Natural killer cell (primary cell): ENCODE measurements at places on chromosomes 5 and 9.

- no peak for DNase-seq
These were observed 317.1 kb upstream of the CCNH start for GRCh38 chr5:87729781-87730180.

- DNase-seq = no peak
These were observed 179.0 kb upstream of the MOCS2 start for GRCh38 chr5:53288511-53288910.

DNA sequence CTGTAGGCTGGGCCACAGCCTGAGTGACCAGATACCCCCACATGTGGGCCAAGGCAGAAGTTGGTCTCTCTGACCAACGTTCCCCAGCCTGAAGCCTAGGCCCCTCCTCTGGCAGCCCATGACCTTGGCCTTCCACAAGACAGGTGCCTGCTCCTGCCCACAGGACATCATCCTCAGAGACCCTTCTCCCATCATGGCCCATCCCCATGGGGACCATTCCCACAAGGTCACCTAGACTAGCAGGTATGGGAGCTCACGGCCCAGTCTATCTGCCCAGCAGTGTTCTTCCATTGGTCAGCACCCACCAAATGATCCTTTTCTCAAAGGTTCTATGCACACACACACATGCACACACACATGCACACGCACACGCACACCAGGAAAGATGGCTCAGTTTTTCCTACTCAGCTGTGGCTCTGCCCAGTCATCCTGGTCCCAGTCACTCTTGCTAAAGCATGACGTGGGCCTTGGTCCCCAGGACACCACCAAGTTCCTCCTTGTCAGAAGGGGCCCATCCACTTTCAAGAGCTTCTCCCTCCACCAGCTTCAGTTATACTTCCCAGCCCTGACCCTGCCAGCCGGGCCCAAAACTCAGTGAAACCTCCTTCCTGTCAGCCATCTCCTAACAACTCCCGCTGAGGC, 65.4 kb downstream of the PAX5 start:
- DNase-seq = no peak

DNA sequence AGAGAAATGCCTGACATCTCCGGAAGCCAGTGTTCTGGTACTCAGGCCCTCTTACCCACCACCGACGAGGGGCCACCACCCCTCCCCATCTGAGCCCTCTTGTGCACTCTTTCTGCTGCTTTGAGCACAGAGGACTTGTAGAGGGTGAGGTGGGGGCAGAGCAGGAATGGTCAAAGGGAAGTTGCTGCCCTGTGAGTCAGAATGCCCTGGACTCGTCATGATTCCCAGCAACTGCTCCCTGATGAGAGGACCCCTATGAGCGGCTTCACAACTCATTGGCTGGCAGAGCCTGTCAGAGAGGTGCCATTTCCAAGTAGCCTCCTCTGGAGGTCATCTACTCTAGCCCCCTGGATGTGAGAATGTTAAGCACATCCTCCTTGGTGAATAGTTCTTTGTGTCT, 845 bp downstream of the ECSCR start:
- no peak for DNase-seq

DNA sequence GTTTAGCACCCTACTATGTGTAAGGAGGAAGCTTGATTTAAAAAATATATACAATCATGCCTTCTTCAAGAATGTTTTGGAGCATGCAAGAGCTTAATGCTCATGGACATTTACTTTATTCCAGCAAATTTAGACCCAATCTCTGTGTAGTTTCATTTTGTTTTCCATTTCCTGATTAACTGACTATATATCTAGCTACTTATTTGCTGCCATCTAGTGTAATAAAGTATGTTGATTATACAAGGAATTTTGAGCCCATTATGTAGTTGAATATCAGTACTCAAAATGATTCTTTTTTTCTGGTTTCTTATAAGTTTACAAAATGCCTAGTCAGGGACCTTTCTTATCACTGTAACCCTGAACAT, 100.0 kb upstream of the CCDC152 start:
- DNase-seq = no peak
